ENCODE measurements at places on chromosomes 12 and 14.

DNA sequence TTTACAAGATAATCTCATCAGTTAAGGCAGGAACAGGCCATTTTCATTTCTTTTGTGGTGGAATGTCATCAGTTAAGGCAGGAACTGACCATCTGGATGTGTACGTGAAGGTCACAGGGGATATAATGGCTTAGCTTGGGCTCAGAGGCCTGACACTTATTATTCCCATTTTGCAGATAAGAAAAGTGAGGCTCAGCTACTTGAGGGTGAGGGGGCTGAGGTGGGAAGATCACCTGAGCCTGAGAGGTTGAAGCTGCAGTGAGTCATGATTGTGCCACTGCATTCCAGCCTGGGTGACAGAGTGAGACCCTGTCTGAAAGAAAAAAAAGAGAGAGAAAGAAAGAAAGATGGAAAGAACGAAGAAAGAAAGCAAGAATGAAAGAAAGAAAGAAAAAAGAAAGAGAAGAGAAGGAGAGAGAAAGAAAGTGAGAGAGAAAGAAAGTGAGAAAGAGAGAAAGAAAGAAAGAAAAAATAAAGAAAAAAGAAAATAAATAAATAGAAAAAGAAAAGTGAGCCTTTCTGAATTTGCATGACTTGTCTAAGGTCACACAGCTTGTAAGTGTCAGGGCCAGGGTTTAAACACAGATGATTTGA, 142.0 kb downstream of the TMEM30B start:
- DNase-seq: no peak

DNA sequence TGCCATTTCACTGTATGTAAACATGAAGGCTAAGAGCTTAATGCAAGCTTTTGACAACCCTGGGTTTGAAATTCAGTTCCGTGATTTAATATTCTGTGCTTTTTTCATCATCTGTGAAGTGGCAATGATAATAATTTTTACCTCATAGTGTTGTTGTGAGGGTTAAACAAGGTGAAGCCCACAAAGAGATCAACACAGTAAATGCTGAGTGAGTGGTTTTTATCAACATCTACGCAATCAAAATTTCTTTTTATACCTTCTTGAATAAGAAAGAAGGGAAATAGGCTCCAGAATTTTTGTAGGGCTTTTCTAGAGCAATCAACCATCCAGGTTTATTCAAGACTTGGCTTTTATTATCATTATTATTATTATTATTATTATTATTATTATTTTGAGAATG, 490.8 kb downstream of the SOX5 start:
- no peak for DNase-seq

DNA sequence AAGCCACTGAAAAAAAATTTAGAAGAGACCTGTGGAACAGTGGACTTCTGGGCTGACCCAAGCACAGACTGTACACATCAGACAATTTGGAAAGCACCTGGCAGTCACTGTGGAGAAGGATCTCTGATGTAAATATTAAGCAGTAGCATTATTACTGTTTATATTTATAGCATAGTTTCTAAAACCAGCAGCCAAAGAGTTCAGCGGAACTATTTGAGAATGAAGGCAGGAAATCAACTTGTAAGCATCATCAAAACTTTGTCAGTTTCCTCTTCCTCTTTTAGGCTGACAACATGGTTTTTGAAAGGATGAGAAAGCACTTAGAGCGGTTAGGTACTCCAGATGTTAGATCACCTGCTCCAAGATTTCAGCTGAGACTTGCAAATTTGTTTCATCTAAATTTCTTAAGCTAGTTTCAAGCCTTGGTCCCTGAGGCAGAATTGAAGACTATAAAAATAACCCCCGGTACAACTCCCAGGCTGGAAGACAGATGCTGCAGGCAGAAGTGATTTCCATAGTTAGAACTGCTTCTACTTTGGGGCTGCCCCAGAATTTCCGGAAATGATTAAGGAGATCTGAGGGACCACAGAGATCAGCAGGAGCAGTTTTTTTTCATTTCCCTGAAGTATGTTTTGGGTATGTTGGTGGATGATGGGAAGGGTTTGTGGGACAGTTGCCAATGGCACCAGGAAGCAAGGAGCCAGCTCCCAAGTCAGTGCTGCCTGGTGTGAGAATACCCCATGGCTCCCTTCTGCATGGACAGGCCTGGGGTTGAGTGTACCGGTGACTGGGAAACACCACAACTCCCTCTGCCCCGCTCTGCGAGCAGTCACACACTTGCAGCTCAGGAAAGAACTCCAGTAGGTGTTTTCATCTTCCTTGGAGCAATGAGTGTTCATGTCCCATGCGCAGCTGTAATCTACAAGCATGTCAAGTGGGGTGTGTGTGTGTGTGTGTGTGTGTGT, 354.5 kb downstream of the NUAK1 start:
- DNase-seq: peak; percentile 38

DNA sequence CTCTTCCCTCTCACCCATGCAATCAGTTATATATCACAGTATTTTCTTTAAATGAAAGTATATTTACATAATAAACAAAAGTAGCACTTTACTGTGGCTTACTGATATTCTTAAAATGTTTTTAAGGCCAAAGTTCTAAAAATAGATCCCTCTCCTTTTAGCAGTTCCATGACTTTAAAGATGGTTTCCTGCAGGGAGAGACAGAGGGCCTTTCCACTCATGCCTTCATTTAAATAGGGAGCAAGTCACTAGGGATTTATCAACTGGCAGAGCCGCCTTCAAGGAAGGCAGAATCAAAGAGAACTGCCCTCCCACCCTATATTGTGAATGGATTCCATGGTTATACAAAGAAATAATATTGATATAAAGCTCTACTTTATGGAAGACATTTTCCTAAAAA, 55.5 kb downstream of the DUSP16 start:
- DNase-seq: no peak

- DNase-seq: peak; percentile 91
Measured at GRCh38 chr14:65206448-65207096, 104.3 kb upstream of the MAX start.

Data from GM12865 (cell line).